Stimulated activated CD4-positive, alpha-beta T cell treated with anti-CD3 and anti-CD28 coated beads, Interleukin-12 subunit alpha, Interleukin-12 subunit beta, amount 100 ng/mL, for 48 hours (primary cell): ENCODE measurements at places on chromosomes 6 and 20.
A peak's percentile ranks its signal among the peaks of the same experiment; 100 is the strongest.

GRCh38 chr6:69917834-69918233, 51.5 kb downstream of the COL19A1 start:
- DNase-seq: peak; percentile 8

DNA sequence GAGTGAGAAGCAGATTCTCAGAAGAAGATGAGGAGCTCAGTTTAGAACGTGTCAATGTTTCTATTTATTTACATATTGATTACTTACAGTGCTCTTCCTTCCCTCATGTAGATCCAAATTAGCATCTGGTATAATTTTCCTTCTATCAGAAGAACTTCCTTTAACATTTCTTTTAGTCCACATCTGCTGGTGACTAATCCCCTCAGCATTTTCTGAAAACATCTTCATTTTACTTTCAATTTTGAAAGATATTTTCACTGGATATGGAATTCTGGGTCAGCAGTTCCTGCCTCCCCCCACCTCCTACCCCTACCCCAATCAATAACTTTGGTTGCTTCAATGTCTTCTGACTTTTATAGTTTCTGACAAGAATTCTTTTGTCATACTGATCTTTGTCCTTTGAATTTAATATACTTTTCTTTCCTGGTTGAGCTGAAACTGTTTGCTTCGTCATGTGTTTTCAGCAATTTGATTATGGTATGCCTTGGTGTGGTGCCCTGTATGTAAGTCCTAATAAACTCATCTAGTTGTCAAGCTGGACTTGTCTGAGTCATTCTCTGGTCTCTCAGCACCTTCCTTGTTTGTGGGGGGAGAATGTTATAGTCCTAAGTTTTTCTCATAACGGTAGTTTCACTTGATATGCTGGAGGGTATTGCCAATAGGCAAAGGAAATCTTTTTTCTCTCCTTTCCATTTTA, 57.0 kb downstream of the SMPDL3A start:
- DNase-seq: no peak

DNA sequence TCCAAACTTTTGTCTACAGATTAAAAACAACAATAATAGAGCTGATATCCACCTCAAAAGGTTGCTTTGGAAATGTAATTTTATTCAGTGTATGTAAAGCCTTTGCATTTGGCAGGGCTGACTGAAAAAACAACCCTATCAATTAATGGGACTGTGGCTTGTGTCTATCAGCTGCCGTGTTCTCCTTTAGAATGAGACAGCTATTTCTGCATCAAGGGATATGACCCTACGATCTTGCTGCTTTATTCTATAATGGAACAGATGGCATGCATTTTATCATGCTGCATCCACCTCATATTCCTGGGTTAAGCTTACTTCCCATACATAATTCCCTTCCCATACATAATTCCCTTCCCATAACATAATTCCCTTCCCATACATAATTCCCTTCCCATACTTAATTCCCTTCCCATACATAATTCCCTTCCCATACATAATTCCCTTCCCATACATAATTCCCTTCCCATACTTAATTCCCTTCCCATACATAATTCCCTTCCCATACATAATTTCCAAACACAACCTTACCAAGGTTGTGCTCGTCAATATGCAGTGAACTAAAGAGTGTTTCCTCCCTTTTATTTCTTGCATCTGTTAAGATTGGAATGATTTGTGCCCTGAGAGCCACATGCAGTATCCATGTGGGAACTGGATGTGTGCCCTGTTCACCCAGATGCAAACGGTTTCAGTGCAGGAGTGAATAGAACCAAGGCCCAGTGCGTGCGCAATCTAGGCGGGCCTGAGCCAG, 26.8 kb downstream of the SERPINB6 start:
- DNase-seq: no peak

- no peak for DNase-seq
These were observed 1017.3 kb downstream of the KIF16B start for GRCh38 chr20:15555913-15556312.

GRCh38 chr20:308427-309038, 11.2 kb downstream of the ZCCHC3 start:
- DNase-seq: no peak

DNA sequence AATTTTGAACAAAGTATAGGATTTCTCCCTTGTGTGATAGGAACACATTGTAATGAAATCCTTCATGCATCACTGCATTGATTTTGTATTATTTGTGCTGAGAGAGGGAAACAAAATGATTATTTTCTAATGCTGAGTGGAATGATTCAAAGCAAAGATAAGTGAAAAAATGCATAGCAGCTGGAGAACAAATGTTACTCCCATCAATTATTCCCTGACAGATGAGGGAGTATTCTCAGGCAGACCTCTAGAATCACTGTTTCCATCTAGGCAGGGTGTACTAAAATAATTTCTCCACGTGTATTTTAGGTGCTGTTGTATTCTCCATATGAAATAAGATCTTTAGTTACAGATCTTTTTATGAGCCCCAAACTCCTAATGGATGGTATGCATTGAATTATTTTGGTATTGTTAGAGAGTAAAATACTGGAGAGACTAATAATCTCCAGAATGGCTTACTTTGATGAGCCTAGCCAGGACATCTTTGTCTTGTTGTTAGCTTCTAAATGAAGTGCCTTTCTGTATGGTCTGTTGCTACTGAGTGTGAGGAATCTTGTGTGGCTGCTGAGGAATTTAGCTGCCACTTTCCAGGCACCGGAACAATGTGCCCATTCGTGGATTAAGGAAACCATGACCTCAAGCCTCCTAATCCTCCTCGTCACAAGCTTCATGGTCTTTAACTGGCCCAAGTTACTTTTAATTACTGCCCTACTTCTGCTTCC, 39.6 kb downstream of the RNF217 start:
- no peak for DNase-seq

GRCh38 chr6:152338335-152339125, 298.6 kb downstream of the SYNE1 start:
- peak; percentile 66 for DNase-seq

GRCh38 chr6:168441434-168442391, 729 bp downstream of the SMOC2 start:
- no peak for DNase-seq

DNA sequence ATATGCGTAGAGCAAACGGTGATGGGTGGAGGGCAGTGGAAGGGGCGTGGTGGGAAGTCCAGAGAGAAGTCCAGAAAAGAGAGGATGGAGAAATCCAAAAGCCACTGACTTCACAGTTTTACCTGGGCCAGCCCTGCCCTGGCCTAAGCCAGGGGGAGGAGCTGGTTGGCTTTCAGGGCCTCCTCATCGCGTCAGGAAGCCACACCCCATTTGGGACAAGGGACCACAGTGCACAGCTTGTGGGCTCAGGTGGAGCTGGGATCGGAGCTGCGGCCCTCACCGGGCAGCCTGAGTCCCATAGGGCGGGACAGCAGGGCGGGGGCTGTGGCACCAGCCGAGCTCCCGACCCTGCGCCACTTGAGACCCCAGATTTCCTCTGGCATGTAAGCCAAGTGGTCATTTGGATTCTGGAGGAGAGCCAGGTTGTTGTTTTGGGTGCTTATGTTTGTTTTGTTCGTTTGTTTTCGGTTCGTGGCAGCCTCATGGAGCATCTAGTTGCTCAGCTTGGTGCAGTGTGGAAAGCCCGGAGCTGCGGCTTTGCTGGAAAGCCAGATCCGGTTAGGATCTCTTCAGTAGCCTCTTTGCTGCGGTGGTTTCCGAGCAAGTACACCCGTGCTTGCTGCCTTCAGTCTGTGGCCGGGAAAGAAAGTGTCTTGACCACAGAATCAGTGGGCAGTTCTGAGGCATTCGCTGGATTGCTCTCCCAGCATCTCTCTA, 42.2 kb downstream of the RIOK1 start:
- DNase-seq: no peak

GRCh38 chr20:3716195-3716834, 3.9 kb upstream of the SIGLEC1 start:
- no peak for DNase-seq

GRCh38 chr6:142518126-142518525, 216.3 kb downstream of the ADGRG6 start:
- DNase-seq: no peak

DNA sequence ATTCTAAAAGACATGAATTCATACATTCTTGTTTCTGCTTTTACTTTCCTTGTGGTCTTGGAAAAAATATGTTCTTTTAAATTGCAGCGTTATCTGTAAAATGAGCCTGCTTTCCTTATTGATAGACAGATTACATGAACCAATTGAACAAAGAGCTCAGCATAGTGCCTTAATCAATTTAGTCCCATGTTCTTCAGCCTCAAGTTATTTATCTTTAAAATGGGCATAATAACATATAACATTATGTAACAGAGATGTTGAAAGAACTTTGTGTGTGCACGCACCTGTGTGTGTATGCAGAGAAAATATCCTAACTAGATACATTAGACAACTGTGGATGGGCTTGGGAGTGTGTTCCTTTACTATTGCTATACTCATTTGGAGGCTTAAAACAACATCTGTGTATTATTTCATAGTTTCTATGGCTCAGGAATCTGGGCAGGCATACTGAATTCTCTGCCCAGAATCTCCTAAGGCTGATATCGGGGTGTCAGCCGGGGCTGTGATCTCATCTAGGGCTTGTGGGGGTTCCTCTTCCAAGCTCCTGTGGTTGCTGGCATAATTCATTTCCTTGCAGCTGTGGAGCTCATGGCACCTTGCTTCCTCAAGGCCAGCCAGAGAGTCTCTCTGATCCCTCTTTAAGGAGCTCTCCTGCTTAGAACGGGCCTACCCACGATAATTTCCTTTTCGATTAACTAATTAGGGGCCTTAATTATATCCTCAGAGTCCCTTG, 194.1 kb downstream of the ARID1B start:
- DNase-seq: no peak

- DNase-seq: no peak
These were observed 36.5 kb downstream of the MAFB start for GRCh38 chr20:40652441-40652987.

DNA sequence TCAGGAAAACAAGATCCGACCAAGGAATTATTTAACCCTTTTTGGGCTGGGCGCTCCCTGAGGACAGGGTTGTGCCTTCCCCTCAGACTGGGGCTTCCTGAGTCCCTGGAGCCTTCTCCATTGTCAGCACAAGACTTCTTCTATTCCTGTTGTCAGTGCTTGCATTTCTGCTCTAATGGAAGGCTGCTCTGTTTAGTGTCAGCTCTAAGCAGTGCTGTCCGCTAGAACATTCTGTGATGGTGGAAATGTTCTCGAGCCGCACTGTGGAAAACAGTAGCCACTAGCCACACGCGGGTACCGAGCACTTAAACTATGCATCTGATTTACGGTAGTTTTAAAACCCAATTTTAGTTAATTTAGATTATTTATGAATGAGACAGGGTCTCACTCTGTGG, 64.0 kb downstream of the VEGFA start:
- DNase-seq: no peak

DNA sequence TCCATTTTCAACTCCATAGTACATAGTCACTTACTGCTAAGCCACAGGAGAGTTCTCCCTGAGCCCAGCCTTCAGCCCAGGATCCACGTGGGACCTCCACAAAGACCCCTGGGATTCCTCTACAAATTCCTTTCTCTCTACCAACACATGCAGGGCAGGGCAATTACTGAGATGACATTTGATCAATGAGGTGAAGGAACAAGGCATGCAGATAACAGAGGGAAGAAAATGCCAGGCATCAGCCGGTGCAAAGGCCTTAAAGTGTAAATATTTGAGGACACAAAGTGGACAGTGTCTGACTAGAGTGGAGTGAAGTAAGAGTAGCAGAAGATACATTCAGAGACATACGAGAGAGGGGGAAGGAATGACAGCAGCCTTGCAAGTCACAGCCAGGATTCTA, 70.2 kb downstream of the HS3ST5 start:
- no peak for DNase-seq
